ENCODE measurements at places on chromosomes 5 and 9.

GRCh38 chr9:13033959-13034693 is 245.4 kb downstream of the MPDZ start:
- H3K4me3 ChIP-seq, result peak overlapping the region; percentile 71
- H3K36me3 ChIP-seq, result peaks cover 1% of the 10 kb centered on the region
- no peak for DNase-seq
- peaks cover 29% of the 10 kb centered on the region for H3K4me1 ChIP-seq
- peak overlapping the region; percentile 91 for H3K27ac ChIP-seq

DNA sequence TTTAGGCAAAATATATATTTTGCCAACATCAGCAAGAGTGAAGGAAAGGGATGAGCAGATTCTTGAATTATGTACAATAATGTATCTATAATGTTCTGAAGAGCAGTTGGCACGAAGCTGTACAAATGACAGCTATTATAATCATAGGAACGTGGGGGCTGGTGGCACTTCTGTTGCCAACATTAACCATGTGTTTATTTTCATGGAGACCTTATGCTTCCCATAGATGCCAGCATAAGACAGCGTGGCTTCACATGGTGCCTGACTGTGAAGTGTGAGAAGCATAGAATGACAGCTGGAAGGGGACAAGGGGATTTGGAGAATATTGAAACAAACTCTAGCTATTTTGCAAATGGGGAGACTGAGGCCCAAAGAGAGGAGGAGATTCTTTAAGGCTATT is 52.6 kb upstream of the ATP10B start:
- H3K4me1 ChIP-seq, result no peaks in the 10 kb centered on the region
- H3K4me3 ChIP-seq, result no peak overlapping the region
- DNase-seq, result no peak
- no peak overlapping the region for H3K27ac ChIP-seq

GRCh38 chr5:6473284-6473683 is 24.6 kb downstream of the UBE2QL1 start:
- H3K27me3 ChIP-seq, result peaks cover 17% of the 10 kb centered on the region
- no peaks in the 10 kb centered on the region for H3K4me1 ChIP-seq
- H3K4me3 ChIP-seq, result no peak overlapping the region
- no peak overlapping the region for H3K27ac ChIP-seq
- H3K36me3 ChIP-seq, result no peaks in the 10 kb centered on the region

- peak overlapping the region; percentile 50 for H3K4me3 ChIP-seq
- no peaks in the 10 kb centered on the region for H3K27me3 ChIP-seq
- peak overlapping the region; percentile 91 for H3K27ac ChIP-seq
- no peak for DNase-seq
- peaks cover 35% of the 10 kb centered on the region for H3K4me1 ChIP-seq
Observed at GRCh38 chr9:33506626-33507370, 17.3 kb upstream of the ANKRD18B start.

DNA sequence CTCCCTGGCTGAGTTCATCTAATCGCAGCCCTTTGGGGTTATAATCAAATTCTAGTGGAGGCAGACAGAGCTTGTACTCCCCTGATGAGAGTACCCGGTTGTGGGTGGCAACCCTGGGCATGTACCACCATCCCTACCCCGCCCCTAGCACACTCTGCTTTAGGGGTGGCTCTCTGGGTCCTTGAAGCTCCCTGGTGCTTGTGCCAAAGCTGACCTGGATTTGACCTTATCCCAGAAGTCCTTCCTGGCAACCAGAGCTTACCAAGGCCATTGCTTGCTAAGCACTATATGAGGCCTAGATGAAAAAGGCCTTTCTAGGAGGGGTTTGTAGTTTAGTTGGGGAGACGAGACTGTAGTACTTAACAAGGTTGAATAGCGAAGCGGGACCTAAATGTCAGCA is 72.2 kb downstream of the RGS3 start:
- no peak for DNase-seq
- H3K27me3 ChIP-seq, result no peaks in the 10 kb centered on the region
- H3K4me3 ChIP-seq, result no peak overlapping the region
- peaks cover 6% of the 10 kb centered on the region for H3K4me1 ChIP-seq
- no peaks in the 10 kb centered on the region for H3K36me3 ChIP-seq

DNA sequence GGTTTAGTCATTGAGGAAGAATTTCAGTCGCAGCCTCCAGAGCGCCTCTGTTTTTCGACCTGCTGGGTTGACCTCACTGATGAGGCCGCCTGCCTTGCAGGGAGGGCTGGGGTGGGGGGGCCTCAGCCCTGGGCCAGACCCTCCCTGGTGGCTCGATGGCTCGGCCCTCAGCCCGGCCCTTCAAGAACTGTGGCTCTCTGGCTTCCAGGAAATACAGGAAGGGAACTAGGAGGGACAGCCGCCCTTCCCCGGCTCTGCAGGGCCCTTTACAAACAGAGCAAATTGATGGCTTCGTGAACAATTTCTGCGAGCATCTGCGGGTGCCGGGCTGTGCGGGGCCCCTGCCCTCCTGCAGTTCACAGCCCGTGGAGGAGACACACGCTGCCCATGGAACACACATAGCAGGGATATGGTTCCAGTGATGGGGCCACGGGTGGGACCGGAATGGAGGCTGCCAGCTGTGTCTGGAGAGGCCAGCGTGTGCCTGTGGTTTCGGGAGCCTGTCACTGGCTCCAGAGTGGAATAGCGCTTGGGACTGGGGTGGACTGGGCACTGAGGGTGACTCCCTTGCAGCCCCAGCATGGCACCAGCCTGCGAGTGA is 39.6 kb downstream of the COL5A1 start:
- H3K27ac ChIP-seq, result peak overlapping the region; percentile 88
- DNase-seq, result peak; percentile 60
- no peaks in the 10 kb centered on the region for H3K27me3 ChIP-seq
- H3K36me3 ChIP-seq, result peaks cover 5% of the 10 kb centered on the region
- peaks cover 30% of the 10 kb centered on the region for H3K4me1 ChIP-seq
- peak overlapping the region; percentile 40 for H3K4me3 ChIP-seq

DNA sequence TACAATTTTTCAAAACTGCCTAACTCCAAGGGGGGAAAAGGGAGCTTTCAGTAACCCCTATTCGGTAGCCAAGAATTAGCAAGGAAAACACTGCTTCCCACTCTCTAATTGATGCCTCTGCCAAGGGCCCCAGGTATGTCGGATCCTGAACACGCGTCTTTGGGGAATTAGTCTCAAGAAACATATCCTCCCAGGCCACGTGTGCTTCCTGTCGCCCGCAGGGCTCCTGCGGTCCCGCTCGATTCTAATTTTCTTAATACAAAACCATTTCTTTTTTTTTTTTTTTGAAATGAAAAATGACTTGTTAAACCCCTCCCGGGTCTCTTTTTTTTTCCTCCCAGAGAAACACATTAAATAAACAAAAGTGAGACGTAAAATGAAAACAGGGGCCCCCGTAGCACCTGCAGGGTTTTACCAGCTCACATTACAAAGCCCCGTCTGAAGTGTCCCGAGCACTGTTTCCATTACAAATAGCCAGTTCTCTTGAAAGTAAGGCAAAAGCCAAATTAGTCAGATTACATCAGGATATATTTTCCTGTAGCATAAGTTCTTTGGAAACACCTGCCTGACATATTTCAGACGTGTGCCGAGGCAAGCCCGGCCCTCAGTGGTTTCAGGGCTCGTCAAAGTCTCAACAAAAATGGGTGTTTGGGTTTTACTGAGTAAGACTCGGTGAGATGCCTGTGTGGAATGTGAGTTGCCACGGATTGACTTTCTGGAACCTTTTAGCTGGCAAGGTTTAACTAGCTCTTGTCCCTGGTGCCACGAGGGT is 21.5 kb downstream of the SMIM23 start:
- H3K4me3 ChIP-seq, result peak overlapping the region; percentile 55
- peaks cover 7% of the 10 kb centered on the region for H3K36me3 ChIP-seq
- H3K4me1 ChIP-seq, result peaks cover 9% of the 10 kb centered on the region

DNA sequence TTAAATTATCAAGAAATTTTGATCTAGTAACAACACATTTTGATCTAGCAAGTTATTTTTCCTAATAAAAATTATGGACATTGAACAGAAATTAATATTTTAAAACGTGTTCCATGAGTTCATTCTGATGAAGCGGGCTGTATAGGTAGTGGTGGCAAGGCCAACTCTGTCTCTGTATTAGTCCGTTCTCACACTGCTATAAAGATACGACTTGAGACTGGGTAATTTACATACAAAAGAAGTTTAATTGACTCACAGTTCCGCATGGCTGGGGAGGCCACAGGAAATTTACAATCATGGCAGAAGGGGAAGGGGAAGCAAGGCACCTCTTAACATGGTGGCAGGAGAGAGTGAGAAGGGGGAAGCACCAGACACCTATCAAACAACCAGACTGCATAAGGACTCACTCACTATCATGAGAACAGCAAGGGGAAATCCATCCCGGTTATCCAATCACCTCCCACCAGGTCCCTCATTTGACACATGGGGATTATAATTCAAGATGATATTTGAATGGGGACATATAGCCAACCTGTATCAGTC is 61.2 kb downstream of the TMEM232 start:
- no peak overlapping the region for H3K4me3 ChIP-seq
- H3K36me3 ChIP-seq, result no peaks in the 10 kb centered on the region
- DNase-seq, result no peak
- H3K27ac ChIP-seq, result no peak overlapping the region
- H3K27me3 ChIP-seq, result peaks cover 2% of the 10 kb centered on the region

DNA sequence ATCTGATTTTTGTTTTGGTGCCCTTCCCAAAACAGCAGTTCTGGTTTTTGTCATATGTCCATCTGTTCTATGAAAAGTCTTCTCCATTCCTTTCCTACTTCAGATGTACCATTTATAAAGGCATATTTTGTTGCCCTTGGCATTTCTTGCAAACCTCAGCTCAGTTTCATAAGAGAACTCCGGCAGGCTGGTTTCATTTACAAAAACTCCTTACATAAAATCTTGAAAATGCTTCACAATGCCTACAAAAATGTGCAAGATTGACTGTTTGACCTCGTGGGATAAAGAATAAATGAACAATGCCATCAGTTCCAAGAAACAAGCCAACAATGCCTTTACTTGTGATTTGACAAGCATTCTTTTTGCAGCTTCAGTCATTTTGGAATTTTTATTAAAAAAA is 39.1 kb upstream of the CTNNAL1 start:
- no peaks in the 10 kb centered on the region for H3K27me3 ChIP-seq
- peak overlapping the region; percentile 47 for H3K27ac ChIP-seq
- H3K36me3 ChIP-seq, result peaks cover 31% of the 10 kb centered on the region
- H3K4me3 ChIP-seq, result no peak overlapping the region
- no peak for DNase-seq

DNA sequence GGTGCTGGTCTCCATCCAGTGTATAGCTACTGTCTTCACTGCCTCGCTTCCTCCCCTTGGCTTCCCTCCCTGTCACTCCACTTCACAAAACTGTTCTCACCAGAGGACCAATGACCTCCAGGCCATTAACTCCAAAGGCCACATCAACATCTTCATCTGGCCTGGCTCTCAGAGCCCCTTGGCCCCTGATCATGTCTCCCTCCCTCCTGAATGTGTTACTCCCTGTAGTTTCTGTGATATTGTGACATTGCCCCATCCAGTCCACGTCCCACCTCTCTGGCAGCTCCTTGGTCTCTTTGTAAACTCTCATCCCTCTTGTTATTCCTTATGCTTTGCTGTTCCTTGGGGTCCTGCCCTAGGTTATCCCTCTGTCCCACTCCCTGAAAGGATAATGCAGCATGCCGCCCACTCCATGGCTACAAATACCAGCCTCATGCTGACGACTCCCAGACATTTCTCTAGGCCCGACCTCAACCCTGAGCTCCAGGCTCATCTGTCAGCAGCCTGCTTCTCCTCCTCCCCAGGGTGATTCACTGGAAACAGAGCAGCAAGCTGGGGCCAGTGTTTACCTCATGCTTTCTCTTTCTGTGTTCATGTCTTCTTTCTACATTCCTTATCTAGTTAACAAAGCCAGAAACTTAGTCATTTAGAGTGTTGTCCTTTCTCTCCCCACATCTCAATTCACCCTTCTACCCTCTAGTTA is 312.2 kb downstream of the SPOCK1 start:
- no peak for DNase-seq
- no peak overlapping the region for H3K27ac ChIP-seq
- peaks cover 2% of the 10 kb centered on the region for H3K27me3 ChIP-seq
- no peaks in the 10 kb centered on the region for H3K36me3 ChIP-seq

GRCh38 chr5:102295534-102296177 is 428 bp downstream of the SLCO4C1 start:
- H3K4me3 ChIP-seq, result peak overlapping the region; percentile 79
- no peaks in the 10 kb centered on the region for H3K36me3 ChIP-seq
- H3K4me1 ChIP-seq, result peaks cover 19% of the 10 kb centered on the region

GRCh38 chr5:93126634-93127033 is 454.4 kb downstream of the NR2F1-AS1 start:
- no peak overlapping the region for H3K4me3 ChIP-seq
- no peaks in the 10 kb centered on the region for H3K36me3 ChIP-seq
- no peak overlapping the region for H3K27ac ChIP-seq
- peaks cover 16% of the 10 kb centered on the region for H3K4me1 ChIP-seq

DNA sequence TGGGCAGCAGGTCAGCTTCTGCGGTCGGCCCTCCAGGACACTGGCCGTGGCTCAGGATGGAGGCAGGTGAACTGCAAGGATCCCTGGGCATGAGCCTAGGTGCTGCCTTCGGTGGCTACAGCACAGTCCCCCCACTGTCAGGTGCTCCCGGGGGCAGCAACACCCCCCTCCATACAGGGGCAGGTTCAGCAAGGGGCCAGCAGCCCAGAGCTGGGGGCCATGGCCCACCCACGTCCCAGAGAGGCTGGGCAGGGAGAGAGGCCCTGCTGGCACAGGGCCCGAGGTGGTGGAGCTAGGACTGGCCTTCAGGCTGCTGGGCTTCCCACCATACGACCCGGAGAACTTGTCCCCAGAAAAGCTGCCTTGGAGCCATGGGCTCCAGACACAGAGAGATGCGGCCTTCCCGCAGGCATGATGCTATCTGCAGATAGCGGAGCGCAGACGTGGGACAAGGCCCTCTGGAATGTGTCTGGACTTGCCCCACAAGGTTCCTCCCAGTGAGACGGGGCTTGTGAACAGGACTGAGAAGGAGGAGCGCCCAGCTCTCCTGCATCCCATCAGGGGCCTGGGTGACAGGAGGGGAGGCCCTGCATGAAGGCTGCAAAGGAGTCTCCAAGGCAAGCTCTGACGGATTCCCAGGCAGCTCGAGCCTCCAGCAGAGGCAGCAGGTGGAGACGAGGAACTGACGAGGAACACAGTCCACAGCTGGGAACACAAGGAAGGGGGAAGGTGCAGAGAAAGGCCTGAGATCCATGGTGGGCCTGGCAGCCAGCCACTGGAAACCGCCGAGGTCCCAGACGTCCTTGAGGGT is 111.1 kb downstream of the VAV2 start:
- H3K4me1 ChIP-seq, result peaks cover 34% of the 10 kb centered on the region
- no peaks in the 10 kb centered on the region for H3K36me3 ChIP-seq
- DNase-seq, result no peak
- H3K4me3 ChIP-seq, result no peak overlapping the region
- H3K27me3 ChIP-seq, result no peaks in the 10 kb centered on the region
- H3K27ac ChIP-seq, result peak overlapping the region; percentile 77

GRCh38 chr5:32687499-32687831 is 23.7 kb upstream of the NPR3 start:
- peaks cover 50% of the 10 kb centered on the region for H3K4me1 ChIP-seq
- H3K27ac ChIP-seq, result peak overlapping the region; percentile 65
- H3K36me3 ChIP-seq, result peaks cover 3% of the 10 kb centered on the region
- H3K27me3 ChIP-seq, result no peaks in the 10 kb centered on the region

DNA sequence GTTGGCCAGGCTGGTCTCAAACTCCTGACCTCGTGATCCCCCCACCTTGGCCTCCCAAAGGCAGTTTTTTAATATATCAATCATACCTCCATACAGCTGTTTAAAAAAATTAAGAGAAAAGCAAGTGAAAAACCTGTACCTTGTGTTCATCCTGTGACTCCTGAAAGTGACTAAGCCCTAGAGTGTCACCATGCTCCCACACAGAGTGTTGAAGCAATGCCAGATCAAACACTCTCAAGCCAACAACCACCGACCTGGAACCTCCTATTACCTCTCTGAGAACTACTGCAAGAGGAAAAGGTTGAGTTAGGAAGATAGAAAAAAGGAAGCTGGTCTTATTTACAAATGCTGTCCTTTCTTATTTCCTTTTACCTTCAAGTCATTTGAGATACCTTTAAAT is 123.5 kb downstream of the RASEF start:
- H3K4me1 ChIP-seq, result no peaks in the 10 kb centered on the region
- DNase-seq, result no peak
- no peaks in the 10 kb centered on the region for H3K27me3 ChIP-seq
- H3K36me3 ChIP-seq, result no peaks in the 10 kb centered on the region
- H3K27ac ChIP-seq, result no peak overlapping the region
